ENCODE measurements at places on chromosomes 11 and 22.

GRCh38 chr11:85759915-85760314 lies 51.0 kb downstream of the SYTL2 start:
- DNase-seq: no peak

DNA sequence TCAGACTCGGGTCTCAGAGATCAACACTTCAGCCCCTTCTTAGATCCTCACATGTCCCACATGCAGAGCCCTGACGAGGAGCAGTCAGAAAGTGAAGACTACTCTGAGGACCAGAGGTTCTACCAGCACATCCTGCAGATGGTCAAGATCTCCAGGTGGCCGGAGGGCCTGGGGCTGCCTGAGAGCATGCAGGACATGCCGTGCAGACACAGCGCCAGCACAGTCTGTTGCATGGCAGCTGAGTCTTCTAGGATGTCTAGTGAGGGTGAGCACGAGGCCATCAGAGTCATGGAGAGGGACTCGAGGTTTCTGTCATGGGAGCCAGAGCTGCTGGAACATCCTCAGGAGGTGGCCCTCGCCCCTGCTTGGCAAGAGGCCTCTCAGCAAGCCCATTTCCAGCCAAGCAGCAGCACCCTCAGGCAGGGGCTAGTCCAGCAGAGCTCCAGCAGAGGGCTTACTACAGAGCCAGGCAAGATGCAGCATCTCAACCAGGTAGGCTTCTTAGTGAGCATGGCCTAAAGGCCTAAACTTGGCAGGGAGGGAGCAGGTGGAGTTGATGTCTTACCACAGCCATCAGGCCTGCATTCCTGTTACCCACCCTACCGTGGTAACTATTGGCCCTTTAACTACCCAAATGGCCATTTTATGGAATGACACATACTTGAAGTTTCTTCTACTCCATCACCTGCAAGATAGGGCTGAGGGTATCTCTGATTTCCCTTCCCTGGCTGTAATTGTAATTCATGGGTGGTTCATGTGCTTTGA lies 28.7 kb downstream of the CEP164 start:
- no peak for DNase-seq

DNA sequence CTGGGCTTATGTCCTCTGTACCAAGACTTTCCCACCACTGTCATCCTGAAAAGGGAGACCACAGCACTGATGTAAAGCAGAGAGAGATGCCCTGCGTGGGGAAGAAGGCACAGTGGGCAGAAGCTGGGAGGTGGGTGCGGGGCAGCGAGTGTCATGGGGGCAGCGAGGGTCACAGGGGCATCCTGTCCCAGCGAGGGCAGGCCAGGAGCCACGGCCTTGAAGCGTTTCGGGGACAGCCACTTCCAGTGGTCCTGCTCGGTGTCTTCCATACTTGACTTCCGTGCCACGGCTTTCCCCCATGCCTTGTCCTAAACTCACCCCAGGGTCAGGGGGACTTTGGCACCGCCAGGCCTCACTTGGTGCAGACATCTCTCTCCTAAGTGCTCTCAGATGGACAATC lies 1121.3 kb downstream of the TBC1D22A start:
- no peak for DNase-seq

- no peak for DNase-seq
Observed at GRCh38 chr11:35624316-35624715, 6.1 kb downstream of the FJX1 start.

DNA sequence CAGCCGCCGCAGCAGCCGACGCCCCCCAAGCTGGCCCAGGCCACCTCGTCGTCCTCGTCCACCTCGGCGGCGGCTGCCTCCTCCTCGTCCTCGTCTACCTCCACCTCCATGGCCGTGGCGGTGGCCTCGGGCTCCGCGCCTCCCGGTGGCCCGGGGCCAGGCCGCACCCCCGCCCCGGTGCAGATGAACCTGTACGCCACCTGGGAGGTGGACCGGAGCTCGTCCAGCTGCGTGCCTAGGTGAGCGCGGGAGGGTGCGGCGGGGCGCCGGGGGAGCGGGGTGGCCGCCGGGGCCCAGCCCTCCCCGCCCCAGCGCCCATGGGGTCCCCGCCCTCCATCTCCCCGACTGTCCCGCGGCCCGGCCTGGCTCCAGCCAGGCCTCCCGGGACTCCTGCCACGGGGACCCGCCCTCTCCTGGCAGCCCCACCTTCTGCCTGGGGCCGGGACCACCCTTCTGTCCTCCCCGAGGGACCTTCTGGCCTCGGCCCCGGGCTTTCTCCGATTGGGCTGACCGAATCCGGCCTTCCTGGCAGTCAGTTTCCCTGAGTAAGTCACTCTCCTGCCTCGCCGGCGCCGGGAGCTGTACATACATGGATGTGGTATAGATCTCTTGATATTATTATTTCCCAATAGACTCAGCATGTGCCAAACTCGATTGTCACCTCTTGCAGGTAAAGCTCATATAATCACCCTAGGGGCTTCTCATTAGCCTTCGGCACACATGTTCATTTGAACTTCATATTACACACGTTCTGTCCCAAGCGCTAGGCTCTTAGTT lies 720 bp downstream of the PACS1 start:
- peak; percentile 54 for DNase-seq

- peak; percentile 34 for DNase-seq
Observed at GRCh38 chr11:112004389-112004788, 20.8 kb upstream of the DLAT start.

GRCh38 chr22:37334461-37334858 lies 52.2 kb downstream of the CYTH4 start:
- DNase-seq: no peak

- DNase-seq: no peak
Observed at GRCh38 chr22:48245196-48245485, 1482.7 kb downstream of the TBC1D22A start.

DNA sequence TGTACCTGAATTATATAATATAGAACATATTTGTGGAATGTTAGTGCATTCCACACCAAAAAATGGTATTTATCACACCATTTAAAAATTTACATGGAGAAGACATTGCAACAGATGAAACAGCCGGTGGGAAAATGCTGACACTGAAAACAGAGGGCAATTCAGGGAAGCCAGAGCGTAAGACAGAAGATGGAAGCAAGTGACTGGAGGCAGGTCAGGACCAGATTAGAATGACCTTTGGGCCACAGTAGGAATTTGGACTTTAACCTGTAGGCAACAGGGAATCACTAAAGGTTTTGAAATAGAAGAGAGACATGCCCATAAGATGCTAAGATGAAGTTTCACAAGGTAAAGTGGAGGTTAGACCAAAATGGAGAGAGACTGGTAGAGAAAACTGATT lies 60.5 kb downstream of the METTL15 start:
- no peak for DNase-seq

DNA sequence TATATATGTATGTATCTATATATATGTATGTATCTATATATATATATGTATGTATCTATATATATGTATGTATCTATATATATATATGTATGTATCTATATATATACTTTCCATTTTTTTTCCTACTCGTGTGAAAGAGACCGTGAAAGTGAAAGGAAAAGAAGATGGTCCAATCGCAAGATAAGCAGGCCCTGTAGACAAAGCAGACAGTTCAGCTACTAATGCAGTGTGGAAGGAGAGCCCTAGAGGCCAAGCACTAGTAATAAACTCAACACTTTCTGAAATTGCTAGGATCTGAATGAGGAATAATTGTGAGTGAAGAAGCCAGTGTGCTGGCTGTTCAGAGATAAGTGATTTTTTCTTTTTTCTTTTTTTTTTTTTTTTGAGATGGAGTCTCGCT lies 47.2 kb downstream of the MCHR1 start:
- peak; percentile 23 for DNase-seq

- no peak for DNase-seq
Observed at GRCh38 chr11:45676522-45677095, 11.2 kb upstream of the CHST1 start.

DNA sequence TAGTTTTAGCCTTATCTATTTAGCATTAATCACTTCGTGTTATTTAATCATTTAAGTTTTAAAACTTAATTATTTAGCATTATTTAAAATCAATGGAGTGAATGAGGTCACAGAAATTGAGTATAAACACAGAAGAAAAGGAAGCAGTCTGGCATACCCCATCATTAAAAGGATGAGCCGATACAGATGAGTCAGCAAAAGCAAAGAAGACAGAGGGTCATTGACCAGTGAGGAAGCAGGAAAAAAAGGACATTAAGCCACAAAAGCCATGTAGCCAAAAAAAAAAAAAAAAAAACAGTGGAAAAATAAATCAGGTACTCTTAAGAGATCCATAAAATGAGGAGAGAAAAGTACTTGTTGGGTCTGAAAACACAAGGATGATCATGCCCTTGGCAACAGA lies 71.5 kb downstream of the TYR start:
- no peak for DNase-seq

DNA sequence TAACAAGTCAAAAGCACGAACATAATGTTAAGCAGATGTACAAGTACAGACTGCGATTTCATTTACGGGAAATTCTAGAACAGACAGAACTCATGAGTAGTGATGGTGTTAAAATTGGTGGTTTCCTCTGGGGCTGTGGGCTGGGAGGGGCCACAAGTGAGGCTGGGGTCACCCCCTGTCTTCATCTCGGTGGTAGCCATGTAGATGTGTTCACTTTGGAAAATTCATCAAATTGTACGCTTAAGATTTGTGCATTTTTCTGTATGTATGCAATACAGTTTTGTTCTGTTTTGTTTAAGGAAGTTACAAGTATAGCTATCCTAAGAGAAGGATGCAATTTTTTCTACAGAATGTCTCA lies 504 bp upstream of the ASCC2 start:
- no peak for DNase-seq

DNA sequence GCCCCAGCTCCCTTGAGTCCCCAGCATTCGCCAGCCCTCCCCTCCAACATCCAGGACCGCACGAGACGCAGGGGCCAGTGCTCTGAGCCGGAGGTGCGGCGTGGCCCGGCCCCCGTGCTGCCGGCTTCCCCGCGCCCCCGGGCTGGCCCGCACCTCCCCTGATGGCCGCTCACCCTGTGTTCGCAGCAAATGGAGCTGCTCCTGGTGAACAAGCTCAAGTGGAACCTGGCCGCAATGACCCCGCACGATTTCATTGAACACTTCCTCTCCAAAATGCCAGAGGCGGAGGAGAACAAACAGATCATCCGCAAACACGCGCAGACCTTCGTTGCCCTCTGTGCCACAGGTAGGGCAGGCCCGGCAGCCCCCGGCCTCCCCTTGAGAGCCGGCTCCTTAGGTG lies 2.7 kb downstream of the CCND1 start:
- DNase-seq: no peak

Measured in activated CD4-positive, alpha-beta T cell treated with anti-CD3 and anti-CD28 coated beads for 36 hours (primary cell).